ENCODE measurements at places on chromosomes 2 and 18. TPM values are rescaled to one million over a fixed set of nuclear protein-coding genes. Genes with fewer than 3 reads are reported as not detected.
A peak's percentile ranks its signal among the peaks of the same experiment; 100 is the strongest.

SCTR gene
- total RNA-seq: 1.1 TPM

DNA sequence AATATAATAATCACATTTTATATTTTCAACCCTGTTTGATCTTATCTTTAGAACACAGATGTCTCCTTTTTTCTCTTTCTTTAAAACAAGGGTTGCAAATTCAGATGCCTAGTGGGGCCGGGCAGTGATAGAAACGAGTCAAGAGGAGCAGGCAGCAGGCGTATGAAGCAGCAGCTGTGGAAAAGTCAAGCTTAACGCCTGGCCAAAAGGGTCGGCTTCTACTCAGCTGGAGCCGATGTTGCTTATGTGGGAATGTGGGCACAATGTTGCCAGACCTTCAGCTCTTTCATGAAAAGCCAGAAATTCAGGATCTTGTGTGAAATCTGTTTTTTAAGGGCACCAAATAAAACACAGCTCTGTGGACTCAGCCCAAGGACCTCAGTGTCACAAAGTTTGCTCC lies 642.7 kb downstream of the ARHGAP15 start:
- DNase-seq: no peak

DNA sequence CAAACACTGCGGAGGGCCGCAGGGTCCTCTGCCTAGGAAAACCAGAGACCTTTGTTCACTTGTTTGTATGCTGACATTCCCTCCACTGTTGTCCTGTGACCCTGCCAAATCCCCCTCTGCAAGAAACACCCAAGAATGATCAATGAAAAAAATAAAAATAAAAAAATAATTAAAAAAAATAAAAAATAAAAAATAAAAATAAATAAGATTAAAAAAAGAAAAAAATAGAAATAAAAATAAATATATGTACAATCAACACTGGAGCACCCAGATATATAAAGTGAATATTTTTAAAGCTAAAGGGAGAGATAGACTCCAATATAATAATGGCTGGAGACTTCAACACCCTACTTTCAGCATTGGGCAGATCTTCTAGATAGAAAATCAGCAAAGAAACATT lies 23.8 kb upstream of the EML6 start:
- DNase-seq: no peak

DNA sequence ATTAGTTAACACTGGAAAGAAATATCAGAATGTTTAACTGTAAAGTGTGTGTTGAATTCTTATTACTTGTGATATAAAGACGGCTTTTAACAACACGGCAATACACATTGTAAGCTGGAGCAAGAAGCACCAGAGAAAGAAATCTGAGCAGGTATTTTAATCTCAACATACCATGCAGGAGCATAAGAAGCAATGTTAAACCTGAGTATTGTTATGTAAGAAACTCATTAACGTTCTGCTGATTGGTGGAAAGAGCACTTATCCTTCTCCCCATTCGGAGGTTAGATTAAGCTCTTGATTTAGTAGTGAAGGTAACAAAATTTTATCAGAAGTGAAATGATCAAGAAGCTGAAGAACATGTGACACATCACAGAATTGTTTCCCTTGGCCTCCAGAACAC lies 107.4 kb downstream of the EPC2 start:
- no peak for DNase-seq

DNA sequence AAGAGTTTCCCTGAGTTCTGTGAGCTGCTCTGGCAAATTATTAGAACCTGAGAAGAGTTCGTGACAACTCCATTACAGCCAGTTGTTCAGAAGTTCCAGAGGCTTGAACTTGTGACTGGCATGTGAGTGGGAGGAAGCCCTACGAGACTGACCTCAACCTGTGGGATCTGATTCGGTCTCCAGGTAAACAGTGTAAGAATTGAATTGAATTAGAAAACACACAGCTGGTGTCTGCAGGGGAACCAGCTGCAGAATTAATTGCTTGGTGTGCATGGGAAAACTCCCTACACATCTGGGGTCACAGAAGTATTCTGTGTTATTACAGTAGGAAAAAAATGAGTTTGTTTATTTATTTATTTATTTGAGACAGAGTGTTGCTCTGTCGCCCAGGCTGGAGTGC lies 14.0 kb upstream of the ITSN2 start:
- DNase-seq: no peak

CD8A gene
- total RNA-seq: 1.7 TPM

- no peak for DNase-seq
These were observed 7.1 kb downstream of the NMI start for GRCh38 chr2:151282401-151282800.

DNA sequence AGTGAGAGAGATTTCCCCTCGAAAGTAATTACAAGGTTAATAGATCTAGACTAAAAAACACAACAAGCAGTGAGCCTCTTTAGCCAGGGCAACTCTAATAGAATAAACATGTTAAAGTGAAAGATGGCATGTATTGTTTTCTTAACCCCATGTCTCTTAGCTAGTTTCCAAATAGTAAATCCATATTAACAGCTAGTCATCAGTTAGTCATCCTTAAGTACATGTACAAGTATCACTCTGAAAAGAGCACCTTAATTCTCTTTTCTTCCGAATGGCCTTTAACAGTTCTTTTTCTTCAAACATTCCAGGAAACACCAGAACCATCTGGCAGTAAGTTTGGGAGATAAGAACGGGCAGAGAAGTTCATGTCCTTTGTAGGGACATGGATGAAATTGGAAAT lies 1480.0 kb downstream of the LRP1B start:
- no peak for DNase-seq

DNA sequence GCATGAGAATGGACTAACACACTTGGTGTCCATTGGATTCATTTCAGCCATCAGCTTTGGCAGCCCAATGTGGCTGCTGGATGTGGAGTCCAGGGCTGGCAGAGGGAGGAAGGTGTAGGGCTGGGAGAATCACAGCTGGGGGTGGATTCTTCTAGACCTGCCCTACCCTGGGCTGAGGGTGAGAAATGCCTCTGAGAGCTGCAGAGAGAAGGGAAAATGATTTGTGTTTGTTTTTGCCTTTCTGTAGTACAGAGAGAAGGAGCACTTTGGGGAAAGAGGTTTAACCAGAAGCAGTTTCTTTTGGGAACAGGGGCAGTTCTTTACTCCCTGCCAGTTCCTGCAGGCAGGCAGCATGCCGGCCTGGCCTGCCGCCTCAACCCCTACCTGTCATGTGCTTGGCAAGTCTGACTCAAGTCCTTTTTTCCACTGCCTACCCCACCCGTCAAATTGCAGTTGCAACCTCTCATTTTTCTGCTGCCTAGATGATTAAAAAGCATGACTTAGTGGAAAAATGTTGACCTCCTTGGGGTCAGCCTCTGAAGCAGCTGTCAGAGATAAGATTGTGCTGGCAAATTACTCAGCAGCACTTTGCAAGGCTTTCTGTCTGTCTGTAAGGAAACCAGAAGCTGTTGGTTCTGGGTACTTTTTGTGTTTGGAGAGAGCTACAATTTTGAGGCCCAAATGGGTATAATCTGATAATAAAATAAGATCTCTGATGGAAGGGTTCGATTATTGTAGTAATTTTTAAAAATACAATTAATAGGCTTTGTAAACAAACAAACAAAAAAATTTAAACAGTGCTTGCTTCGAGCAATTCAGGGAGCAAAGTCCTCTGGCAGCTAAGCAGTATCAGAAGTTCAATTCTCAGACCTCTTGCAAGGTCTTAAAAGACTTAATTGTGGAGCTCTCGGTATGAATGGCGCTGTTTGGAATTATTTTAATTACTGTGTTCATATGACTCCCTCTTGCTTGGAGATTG lies 21.7 kb downstream of the LBH start:
- peak; percentile 40 for DNase-seq

PPP3R1 gene
- total RNA-seq: 35.7 TPM

NYAP2 gene
- 0.24 TPM for total RNA-seq

DNA sequence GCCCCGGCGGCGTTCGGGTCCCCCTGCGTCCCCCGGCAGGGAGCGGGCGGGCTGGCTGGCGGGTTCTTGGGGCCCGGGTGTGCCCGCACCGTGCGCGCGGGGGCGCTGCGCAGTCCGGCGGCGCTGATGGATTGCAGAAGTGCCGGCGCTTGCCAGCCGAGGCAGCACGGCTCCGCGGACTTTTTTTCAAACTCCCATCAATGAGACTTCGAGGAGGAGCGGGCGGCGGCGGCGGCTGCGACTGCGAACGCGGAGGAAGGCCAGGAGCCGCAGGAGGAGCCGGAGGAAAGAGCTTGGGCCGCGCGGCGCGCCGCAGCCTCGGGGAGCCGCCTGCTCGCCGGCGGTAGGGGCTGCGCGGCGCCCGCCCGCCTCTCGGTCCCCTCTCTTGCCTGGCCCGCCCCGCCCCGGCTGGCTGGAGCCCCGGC lies at the start of gene GLI2:
Gene GLI2 (plus strand): TSS at position 123 of the 425 bp plus-strand sequence. CDS start 61,453 bp downstream, outside the sequence.
- peak; percentile 90 for DNase-seq

- no peak for DNase-seq
These were observed 72.8 kb upstream of the TGFA start for GRCh38 chr2:70626254-70626990.

DNA sequence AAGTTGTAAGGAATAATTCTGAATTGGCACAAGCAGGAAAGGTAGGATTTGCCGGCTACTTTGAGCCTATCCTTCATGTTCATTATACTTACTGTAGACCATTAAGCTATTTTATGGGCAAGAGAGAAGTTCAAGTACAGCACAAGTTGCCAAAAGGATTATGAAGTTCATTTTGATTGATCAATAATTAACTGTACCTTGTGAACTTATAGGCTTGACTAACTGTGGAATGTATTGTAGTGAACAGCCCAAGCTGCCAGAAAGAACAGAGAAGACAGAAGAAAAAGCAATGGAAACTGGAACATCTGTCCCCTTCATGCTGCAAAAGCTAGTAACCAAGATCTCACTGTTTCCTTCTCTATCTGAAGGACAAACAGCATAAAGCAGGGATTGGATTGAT lies 810.1 kb upstream of the ZEB2 start:
- DNase-seq: no peak

DNA sequence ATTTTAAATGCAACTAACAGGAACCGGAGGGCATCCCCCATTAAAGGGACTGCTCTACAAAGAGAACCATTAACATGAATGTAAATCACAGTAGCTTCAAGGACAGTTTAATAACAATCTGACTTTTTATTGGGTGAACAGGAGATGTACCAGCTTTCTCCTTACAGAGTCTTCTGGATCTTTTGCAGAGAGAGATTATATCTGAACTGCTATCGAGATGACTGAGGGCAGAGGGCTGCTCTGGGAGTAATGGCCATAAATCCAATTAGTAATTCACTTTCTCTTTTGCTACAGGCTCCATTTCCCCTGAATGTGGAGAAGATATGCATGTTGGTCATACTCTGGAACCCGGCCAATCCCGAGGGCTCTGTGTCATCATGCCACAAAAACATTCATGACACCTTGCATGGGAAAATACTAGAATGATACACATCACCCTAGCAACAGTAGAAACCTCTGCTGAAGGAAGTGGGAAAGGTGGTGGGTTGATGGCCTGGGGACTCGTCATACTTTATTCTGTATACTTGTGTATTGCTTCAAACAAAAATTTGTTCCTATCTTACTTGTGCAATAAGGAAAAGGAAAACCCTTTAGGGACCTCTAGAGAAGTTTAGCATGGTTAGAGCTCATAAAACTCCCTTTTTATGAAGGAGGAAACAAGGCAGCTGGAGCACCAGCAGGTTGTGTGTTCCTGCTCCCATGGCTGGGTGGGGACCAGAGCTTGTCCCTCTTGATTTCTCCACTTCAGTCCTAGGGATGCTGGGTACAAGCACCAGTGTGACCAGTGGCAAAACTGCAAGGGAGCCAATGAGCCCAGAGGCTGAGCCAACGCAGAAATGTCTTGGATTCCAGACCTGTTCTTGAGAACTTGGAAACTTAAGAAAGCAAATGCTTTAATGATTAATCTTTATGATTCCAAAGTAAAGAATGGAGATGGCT lies 26.0 kb downstream of the CTAGE1 start:
- no peak for DNase-seq

DTNA gene
- total RNA-seq: 96.0 TPM

KIAA2012 gene
- total RNA-seq: 1.3 TPM

DNA sequence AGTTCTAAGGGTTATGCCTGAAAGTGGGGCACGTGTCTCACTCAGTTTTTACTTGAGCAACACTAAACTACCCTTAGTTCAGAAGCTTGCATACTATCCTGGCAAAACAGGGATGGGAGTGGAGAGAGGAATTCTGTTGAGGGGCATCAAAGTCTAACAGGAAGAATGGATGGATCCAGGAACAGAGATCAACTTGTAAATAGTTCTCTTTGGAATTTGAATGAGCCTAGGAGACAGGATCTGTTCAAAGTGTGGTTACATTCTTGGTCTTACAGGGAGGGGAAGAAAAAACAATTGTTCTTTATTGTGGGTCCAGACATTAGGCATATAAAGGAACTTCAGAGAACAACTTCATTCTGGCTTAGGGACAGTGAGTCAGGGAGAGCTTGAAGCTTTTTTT lies 560.2 kb downstream of the CNTNAP5 start:
- no peak for DNase-seq

DNA sequence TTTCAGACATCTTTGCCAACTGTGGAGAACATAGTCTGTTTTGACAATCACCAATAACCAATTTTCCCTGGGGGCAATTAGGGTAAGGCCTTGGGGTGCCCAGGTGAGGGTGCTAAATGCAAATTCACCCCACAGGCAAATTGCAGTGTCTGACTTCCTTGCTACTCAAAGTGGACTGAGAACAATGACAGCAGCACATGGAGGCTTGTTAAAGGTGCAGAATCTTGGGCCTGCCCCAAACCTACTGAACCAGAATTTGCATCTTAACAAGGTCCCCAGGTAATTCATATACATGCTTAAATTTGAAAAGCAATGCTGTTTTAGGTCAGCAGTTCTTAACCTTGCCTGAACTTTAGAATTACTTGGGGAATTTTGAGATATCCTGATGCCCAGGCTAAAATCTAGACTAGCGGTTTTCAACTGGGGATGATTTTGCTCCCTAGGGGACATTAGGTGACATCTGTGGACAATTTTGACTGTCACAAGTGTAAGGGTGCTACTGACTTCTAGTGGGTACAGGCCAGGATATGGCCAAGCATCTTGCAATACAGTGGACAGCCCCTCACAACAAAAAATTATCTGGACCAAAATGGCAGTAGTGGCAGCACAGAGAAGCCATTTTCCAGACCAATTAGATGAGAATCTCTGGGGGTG lies 80.2 kb upstream of the GCFC2 start:
- no peak for DNase-seq

TNFAIP6 gene
- total RNA-seq: 9.4 TPM

GRCh38 chr2:190355968-190356644 lies 12.7 kb downstream of the INPP1 start:
- DNase-seq: no peak

DNA sequence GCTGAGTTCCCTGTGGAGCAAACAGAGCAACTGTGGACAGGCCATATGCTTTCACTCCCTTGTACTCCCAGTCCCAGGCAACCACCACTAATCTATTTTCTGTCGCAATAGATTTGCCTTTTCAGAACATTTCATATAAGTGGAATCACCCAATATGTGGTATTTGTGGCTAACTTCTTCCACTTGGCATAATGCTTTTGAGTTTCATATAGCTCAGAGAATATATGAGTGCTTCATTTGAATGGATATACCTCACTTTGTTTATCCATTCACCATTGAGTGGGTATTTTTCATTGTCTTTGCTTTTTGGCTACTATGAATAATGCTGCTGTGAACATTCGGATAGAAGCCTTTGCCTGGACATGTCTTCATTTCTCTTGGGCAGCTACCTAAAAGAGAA lies 151.9 kb downstream of the CERS6 start:
- DNase-seq: no peak

- no peak for DNase-seq
These were observed 357.6 kb downstream of the RAD51AP2 start for GRCh38 chr2:17160594-17160993.

All from testis (tissue), 5 donors.